ENCODE measurements at places on chromosomes 3 and 15.

GRCh38 chr15:64343222-64343621 lies 12.8 kb downstream of the CSNK1G1 start:
- DNase-seq, result no peak

- DNase-seq, result peak; percentile 59
Measured at GRCh38 chr15:92082006-92082843, 228.7 kb downstream of the SLCO3A1 start.

DNA sequence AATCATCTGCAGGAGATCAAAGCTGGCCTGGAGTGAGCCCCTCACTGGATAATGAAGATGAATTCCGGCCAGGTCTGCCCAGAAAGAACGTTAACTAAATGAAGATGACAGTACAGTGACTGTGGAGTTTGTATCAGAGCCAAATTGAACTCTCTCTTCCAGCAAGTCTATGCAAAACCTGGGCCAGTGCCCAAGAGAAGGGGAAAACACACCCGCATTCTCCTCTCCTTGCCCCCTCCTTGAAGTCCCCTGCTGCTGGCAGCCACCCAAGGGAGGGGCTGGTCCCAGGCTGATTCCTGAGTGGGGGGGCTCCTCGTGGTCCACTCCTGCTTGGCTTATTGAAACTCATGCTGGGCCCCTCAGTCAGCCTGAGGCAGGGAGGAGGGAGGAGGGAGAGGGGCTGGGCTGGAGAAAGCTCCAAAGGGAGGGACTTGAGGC lies 155.7 kb downstream of the RAB11A start:
- no peak for DNase-seq

GRCh38 chr3:30518181-30518864 lies 88.1 kb upstream of the TGFBR2 start:
- no peak for DNase-seq

DNA sequence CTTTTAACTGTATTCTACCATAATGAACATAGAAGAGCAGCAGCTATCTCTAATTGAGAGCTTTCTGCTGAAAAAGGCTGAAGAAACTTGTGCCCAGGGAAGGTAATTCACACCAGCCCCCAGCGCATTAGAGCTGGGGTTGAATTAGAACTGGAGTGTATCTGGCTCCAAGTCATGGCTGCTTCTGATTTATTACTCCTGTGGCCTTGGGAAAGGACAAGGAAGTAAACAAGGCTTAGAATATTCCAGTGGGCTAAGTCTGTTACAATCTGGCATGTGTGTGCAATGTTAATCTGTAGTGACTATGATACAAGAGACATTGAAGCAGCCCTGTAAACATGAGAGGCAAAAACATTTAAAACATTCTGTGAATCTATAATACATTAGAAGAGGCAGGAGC lies 18.1 kb downstream of the CPA3 start:
- no peak for DNase-seq

DNA sequence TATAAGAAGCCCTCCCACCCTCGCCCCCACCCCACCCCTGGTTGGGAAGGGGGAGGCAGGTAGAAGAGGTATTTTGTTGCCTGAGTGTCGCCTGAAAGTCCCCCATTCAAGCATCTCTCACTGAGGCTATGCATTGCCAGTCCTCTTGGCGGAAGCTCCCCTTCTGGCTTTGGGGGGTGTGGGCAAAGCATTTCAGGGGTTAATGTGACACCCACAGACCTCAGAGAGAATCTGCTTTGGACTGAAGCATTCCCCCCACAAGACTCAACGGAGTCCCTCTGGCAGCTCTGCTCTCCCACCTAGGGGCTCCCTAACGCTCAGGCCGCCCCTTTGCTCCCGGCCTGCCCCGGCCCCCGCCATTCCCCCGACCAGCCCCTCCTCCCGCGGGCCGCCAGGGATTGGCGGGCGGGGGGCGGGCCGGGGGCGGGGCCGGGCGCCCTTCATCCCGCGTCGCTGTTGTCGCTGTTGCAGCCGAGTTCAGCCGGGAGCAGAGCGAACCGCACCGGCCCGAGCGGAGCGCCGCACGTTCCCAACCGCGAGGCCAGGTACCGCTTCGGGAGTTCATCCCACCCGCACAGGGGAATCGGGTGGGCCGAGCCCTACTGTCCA lies at the start of gene SLC38A3:
Gene SLC38A3, plus strand, starts transcription at position 468 of the 609 bp plus-strand sequence. CDS start 8,929 bp downstream, outside the sequence.
- no peak for DNase-seq

Data from NCI-H526 treated with DMSO at 0.1 percent for 48 hours (cell line).